ENCODE measurements at places on chromosomes 4 and X.

GRCh38 chr4:128481752-128482480 lies 194.3 kb upstream of the PGRMC2 start:
- no peaks in the 10 kb centered on the region for H3K27me3 ChIP-seq
- DNase-seq = no peak
- H3K4me1 ChIP-seq = no peaks in the 10 kb centered on the region
- no peaks in the 10 kb centered on the region for H3K36me3 ChIP-seq

DNA sequence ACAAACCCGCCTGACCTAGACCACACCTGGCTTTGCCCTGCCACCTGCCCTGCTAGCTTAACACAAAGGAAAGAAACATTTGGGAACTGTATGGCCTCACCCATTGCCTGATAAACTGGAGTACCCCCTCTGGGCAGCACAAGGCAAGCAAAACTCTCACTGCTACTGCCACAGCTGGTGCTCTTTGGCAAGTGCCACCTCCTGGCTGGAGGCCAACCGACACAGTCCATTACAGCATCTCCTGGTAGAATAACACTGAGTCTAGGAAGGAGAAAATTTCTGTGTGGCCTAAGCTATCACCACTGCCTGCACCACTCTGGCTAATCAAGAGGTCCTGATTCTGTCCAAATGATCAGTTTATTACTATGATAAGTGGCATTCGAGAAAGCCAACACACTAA lies 18.9 kb upstream of the SPANXN3 start:
- no peak for DNase-seq
- H3K27ac ChIP-seq = no peak overlapping the region
- H3K4me1 ChIP-seq = no peaks in the 10 kb centered on the region
- H3K4me3 ChIP-seq = no peak overlapping the region

DNA sequence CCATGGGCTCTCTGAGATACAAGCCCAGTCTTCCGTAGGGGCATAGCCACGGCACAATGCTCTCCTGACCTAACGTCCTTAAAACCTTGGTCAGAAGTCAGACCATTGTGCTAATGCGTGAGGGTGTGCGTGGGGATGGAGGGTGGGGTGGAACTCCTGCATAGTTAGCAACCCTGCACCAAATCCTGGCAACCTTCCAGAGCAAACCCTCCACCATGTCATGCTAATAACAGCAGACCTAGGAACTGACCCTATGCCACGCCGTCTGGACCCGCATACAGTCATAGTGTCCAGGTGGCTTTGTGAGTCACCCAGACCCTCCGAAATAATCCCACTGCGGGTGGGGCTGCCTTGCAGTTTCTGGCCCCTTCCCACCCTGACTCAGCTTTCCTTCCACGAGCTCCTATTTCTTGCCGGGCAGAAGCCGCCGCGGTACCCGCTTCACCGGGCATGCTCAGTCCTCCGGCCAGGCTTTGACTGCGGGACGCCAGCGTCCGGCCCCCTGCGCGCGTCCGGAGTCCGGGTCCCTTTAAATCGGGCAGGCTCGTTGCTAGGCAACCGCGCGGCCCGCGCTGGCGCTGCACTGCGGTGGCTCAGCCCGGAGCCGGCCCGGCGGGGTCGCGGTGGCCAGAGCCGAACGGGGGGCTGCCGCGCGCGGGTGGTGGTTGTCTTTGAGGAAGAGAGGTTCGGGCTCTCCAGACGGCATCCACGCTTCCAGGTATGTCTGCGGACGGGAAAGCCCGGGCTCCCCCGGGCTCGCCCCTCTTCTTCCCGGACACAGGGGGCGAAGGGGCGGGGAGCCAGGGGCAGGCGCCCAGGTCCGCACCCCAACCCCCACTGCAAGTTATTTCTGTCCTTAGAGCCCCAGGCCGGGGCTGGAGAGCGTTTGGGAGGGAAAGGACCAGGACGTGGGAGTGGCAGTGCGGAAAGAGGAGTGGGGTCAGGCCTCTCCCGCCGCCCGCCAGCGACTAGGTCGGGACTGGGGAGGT lies at the start of gene CCDC160:
Gene CCDC160, plus strand, starts transcription at position 557 of the 989 bp plus-strand sequence. CDS start 7,619 bp downstream, outside the sequence.
- peak within 1 kb of the TSS; percentile 59 for H3K4me3 ChIP-seq
- H3K27me3 ChIP-seq = peaks cover 2% of the 10 kb centered on the region
- H3K27ac ChIP-seq = no peak within 1 kb of the TSS
- H3K4me1 ChIP-seq = peaks cover 11% of the 10 kb centered on the region

DNA sequence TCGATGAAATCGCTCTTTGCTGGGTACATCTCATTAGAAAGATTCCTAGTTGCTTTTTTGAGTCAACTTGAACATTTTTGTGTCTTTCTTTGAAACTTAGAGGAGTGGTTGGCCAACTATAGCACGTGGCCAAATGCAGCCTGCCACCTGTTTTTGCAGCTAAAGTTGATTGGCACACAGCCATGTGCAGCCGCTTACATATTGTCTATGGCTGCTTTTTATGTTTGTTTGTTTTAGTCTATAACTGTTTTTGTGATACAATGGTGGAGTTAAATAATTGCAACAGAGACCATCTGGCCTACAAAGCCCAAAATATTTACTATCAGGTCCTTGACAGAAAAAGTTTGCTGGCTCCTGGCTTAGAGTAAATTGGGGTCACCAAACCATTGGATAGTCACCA lies 86.3 kb downstream of the CLCN4 start:
- H3K27me3 ChIP-seq = no peaks in the 10 kb centered on the region
- no peak overlapping the region for H3K4me3 ChIP-seq
- no peaks in the 10 kb centered on the region for H3K36me3 ChIP-seq
- DNase-seq = no peak

GRCh38 chr4:173121076-173121561 lies 47.5 kb upstream of the GALNT7 start:
- H3K27me3 ChIP-seq = peaks cover 3% of the 10 kb centered on the region
- no peak for DNase-seq
- H3K36me3 ChIP-seq = no peaks in the 10 kb centered on the region
- no peak overlapping the region for H3K4me3 ChIP-seq
- no peak overlapping the region for H3K27ac ChIP-seq
- H3K4me1 ChIP-seq = no peaks in the 10 kb centered on the region

DNA sequence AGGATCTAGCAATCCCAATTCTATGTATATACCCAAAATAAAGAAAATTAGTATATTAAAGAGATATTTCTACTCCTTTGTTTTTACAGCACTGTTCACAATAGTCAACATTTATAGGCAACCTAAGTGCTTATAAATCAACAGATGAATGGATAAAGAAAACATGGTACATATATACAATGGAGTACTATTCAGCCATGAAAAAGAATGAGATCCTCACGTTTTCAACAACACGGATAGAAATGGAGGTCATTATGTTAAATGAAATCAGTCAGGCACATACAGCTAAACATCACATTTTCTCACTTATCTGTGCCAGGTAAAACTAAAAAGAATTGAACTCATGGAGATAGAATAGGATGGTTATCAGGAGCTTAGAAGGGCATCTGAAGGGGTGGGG lies 45.6 kb upstream of the PABPC5 start:
- no peaks in the 10 kb centered on the region for H3K36me3 ChIP-seq
- H3K4me3 ChIP-seq = no peak overlapping the region
- no peak overlapping the region for H3K27ac ChIP-seq
- H3K4me1 ChIP-seq = no peaks in the 10 kb centered on the region

DNA sequence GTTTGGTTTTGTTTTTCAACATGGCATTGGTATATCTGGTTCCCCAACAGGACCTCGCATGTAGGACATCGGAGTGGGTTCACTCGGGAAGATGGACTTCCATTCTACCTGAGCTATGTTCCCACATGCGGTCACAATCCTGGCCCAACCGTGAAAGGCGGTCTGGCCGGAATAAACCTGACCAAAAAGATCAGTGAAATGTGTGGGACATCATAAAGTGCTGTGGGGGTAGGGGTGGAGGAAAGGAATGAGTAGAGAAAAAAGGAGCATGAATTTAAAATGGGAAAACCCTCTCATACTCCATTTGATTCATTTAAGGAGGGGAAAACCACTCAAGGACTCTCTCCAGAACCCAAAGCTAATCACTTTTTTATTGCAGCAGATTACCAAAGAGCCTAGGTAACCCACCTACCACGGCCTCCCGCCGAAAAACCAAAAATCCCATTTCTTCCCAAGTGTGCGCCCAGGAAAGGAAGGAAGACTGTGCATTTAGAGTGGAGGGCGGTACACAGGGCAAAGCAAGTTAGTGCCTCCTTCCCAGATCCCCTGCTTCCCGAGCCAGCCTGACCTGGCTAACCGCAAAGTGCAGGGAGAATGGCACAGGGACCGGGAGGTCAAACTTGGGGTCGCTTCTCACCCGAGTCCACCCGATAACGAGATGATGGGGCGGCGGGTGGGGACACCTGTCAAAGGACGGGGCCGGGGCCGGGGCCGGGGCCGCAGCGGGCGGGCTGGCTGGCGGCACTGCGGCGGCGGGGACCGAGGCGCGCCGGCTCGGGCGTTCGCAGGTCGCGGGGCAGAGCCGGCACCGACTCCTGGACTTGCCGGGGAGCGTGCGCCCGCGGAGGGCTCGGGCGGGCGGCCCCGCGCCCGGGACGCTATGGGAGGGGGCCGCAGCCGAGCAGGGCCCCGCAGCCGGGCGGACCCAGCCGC lies 669 bp downstream of the TMEM150C start:
- H3K27me3 ChIP-seq = peaks cover 55% of the 10 kb centered on the region
- H3K27ac ChIP-seq = no peak overlapping the region
- H3K4me3 ChIP-seq = peak overlapping the region; percentile 76
- no peaks in the 10 kb centered on the region for H3K36me3 ChIP-seq

Measured in activated CD4-positive, alpha-beta T cell treated with anti-CD3 and anti-CD28 coated beads, Interleukin-2, amount 10 ng/mL, durations not matched to agents 24 days and 14 days (primary cell).